ENCODE measurements at places on chromosomes 3 and 15.

DNA sequence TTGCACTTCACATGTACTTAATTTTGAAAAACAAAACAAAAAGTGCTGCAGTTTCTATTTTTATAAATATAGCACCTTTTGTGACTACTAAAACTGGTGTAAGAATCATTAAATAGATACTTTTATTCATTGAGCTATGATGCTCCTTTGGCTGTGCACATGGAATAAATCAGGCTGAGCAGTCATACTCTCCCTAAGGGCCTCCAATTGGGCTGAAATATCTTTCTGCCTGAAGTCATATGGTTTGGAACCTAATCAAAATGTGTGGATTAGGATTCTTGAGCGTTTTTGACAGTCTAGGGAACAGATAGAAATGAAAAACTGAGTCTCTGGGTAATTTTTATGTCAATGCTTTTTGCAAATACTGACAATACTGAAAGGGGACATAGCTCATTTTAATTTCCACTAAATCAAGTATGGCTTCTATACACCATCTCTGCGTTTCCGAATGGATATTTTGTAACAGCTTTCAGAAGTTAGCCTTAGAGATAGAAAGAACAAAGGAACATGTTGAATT lies 392.2 kb upstream of the ROBO1 start:
- DNase-seq, result no peak

- no peak for DNase-seq
Measured at GRCh38 chr3:195113048-195113447, 157.9 kb downstream of the XXYLT1 start.

GRCh38 chr3:146747928-146748327 lies 142.8 kb upstream of the PLSCR5 start:
- no peak for DNase-seq

DNA sequence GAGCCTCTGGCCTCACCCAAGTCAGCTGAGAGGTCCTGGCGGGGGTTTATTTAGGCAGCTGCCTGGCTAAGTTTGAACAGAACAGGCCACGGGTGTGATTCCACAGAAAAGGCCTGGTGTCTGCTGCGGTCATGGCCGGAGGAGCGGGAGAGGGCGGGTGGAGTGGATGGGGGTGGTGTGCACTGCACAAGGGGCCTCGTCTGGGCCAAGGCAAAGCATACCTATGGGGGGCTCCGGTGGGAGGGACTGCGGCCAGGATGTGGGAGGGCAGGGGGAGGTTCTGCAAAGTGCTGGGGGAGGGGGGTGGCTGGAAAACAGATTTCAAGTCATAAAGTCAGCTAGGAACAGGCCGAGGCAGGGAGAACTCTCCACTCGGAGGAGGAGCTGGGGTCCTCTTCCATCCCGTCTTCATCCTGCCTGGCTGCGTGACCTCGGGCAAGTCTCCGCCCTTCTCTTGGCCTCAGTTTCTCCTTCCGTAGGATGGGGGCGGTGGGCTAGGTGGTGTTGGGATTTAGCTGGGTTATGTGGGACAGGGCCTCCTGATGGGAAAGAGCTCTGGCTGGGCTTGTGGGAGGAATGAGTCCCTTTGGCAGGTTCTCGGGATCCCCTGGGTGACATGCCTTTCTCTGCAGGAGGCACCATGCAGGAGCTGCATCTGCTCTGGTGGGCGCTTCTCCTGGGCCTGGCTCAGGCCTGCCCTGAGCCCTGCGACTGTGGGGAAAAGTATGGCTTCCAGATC lies 878 bp downstream of the ISLR start:
- DNase-seq, result no peak

DNA sequence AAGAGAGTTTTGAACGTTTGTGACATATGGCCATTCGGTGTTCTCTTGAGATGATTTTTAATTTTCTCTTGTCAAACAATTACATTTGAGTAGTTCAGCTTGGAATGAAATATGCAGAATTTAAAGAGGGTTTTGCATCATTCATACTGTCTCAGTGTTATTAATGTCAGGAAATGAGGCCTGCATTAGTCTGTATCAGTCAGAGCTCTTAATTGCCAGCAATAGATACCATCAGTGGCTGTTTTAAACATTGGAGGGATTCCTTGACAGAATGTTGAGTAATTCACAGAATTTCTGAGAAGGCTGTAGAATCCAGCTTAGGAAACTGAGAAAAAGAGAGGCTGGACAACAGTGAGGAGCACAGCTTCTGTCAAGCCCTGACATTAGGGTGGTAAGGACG lies 722.0 kb downstream of the NR2F2 start:
- no peak for DNase-seq

DNA sequence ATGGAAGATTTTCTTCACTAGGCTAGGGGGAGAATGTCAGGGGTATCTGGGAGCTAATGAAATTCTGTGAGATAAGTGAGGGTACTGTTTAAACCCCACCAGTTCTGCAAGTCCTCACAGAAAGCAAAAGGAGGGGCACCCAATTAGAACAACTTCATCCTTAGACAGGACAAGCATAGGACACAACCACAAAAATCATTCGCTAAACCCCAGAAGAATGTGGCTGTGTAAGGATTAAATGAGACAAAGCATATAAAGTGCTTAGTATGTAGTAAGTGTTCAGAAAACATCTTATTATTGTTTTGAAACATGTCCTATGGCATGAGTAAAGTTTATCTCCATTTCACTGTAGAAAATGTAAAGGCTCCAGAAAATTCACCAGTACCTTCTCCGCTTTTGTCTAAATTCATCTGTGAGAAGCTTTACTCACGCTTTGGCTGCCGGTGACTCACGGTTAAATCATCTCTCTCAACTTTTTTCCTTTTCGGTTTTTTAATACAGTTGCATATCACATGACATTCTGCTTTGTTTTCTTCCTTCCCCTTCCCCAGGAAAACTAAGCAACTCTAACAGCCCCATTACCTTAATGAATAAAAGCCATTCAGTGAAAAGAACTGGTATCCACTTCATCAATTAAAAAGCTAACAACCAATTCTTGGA lies 1.7 kb downstream of the CLRN1 start:
- DNase-seq, result peak; percentile 39

- no peak for DNase-seq
Measured at GRCh38 chr3:138059261-138059660, 49.3 kb downstream of the CLDN18 start.

DNA sequence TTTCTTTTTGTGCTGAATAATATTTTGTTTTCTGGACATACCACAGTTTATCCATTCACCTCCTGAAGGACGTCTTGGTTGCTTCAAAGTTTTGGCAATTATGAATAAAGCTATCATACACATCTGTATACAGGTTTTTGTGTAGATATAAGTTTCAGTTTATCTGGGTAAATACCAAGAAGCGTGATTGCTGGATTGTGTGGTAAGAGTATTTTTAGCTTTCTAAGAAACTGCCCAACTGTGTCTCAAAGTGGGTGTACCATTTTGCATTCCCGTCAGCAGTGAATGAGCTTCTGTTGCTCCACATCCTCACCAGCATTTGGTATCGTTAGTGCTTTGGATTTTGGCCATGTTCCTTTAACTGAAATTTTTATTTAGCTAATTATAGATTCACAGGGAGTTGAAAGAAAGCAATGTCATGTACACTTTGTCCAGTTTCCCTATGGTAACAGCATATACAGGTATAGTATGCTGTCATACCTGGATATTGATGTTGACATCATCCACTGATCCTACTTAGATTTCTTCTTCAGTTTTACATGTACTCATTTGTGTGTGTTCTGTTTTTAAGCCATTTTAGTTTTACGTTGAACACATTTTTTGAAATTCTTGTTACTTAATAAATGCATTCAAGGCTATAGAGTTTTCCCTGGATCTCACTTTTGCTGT lies 11.9 kb downstream of the ARID3B start:
- no peak for DNase-seq

DNA sequence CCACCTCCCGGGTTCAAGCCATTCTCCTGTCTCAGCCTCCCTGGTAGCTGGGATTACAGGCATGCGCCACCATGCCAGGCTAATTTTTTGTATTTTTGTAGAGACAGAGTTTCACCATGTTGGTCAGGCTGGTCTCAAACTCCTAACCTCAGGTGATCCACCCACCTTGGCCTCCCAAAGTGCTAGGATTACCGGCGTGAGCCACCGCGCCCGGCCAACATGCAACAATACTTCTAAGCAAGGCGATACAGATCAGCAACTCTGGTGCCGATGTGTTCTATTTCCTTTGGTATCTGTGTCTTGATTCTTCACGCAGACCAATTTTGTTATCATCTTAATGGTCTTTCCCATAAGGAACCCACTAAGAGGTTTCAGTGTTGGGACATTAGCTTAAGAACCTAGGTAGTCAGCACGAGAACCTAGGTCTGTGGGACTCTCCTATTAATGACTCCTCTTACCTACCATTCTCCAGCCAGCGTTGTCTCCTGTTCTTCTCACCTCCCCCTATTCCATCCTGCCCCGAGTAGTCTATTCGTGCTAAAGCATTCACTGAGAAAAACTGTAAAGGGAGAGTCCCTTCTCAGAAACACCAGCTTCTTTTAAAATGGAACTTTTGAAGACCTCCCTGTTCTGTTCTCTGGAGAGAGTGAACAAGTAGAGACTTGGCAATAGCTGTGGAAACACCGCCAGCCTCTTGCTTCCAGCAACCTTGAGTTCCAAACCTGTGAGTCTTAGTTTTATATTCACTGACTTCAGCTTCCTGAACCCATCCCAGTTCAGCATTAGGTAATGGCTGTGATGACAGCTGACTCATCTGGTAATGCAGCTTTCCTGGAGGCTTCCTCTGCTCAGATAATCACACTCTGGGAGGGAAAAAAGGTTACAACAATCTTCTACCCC lies 61.2 kb downstream of the TSC22D2 start:
- peak; percentile 97 for DNase-seq

DNA sequence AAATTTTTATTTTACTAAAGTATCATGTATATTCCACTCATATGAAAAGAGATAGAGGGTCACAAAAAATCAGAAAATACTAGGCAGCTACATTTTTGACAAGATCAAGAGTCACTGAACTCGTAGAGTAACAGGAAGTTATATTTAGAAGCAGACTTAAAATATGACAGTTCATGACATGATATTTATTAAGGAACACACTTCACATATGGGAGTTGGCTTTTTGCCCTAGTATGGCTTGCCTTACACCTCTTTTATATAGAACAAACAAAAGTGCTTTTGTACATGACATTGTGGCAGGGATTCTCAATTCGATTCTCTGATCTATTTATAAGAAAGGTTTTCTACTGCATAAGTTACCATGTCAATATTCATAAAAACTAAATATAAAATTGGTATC lies 80.1 kb upstream of the GBE1 start:
- no peak for DNase-seq

- no peak for DNase-seq
Measured at GRCh38 chr3:6250167-6250566, 610.7 kb upstream of the GRM7 start.

DNA sequence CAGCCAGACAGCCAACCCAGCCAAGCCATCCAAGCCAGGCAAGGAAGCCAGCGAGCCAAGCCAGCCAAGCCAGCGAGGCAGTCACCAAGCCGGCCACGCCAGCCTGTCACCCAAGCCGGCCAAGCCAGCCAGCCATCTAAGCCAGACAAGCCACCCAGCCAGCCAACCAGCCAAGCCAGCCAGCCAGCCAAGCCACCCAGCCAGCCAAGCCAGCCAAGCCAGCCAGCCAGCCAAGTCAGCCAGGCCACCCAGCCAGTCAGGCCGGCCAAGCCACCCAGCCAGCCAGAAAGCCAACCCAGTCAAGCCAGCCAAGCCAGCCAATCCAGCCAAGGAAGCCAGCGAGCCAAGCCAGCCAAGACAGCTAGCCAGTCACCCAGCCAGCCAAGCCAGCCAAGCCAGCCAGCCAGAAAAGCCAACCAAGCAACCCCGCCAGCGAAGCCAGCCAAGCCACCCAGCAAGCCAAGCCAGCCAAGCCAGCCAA lies 201.2 kb downstream of the GOLGA6L6 start:
- DNase-seq, result no peak

DNA sequence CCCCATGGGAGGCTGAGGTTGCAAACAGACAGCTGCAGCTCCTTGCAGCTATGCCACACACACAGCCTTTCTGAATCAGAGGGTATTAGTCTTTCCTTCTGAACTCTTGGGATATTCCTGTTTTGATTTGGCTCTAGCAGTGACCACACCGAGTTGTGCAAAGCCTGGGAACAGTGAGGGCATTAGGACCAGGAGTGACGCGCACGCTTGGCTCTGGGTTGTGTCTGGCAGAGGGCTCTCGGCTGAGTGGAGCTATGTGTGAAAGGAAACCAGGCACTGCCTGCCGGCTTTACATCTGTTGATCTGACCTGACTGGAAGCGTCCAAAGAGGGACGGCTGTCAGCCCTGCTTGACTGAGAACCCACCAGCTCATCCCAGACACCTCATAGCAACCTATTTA lies at the start of gene GALNT15:
TSS of gene GALNT15 (plus strand) at position 292 of the 400 bp plus-strand sequence. CDS start 472 bp downstream, outside the sequence.
- no peak for DNase-seq

DNA sequence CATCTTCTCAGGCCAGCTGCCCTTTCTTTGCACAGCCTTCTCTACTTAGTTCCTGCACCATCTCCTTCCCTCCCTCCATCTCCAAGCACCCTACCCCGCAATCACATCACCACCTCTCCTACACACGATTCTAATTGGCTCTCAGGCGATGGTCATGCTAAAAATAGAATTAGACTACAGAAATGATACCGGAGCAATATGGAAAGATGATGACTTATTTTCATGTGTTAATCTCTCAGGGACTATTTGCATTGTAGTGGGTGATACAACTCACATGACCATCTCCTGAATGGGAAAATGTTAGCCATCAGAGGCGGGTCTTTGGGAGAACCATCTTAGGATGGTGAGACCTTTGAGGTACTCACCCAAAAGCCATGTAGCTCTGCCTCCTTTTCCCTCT lies 54.7 kb upstream of the PPARG start:
- no peak for DNase-seq

DNA sequence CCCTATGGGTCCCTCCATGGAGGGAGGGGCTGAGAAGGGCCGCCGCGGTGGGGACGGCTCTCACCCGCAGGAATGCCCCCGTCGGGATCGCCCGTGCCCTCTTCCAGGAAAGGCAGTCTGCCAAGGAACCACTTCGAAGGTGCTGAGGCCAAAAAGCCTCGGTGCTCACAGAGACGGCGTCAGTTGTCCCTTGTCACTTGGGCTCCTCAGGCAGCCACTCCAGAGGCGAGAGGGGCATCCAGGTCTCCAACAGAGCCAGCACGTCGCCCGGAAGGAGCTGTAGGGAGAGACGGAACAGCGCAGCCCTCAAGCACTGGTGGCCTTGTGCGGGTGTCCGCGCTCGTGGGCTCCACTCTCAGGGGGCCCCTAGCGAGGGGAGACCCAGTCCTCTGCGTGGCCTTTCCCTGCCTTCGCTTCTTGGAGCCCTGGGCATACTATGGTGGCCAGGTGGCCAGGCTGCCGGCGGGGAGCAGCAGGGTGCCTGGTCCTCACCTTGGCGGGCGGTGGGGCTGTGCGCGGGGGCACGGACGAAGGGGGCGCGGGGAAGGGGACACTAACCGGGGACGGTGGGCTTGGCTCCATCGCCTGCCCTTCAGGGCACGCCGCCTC lies 994 bp downstream of the MESP1 start:
- DNase-seq, result no peak

GRCh38 chr15:100230784-100231183 lies 111.0 kb downstream of the ADAMTS17 start:
- DNase-seq, result no peak

GRCh38 chr3:147419781-147420224 lies 10.6 kb downstream of the ZIC1 start:
- no peak for DNase-seq

- DNase-seq, result no peak
Measured at GRCh38 chr3:194025119-194025518, 110.8 kb upstream of the HES1 start.
